ENCODE measurements at places on chromosomes 11 and 22.

- DNase-seq: no peak
Observed at GRCh38 chr11:104633226-104633625, 265.0 kb downstream of the CASP12 start.

GRCh38 chr11:3616721-3617460, 24.9 kb downstream of the ART5 start:
- DNase-seq: no peak

- DNase-seq: no peak
Observed at GRCh38 chr11:57566905-57567514, 462 bp downstream of the UBE2L6 start.

DNA sequence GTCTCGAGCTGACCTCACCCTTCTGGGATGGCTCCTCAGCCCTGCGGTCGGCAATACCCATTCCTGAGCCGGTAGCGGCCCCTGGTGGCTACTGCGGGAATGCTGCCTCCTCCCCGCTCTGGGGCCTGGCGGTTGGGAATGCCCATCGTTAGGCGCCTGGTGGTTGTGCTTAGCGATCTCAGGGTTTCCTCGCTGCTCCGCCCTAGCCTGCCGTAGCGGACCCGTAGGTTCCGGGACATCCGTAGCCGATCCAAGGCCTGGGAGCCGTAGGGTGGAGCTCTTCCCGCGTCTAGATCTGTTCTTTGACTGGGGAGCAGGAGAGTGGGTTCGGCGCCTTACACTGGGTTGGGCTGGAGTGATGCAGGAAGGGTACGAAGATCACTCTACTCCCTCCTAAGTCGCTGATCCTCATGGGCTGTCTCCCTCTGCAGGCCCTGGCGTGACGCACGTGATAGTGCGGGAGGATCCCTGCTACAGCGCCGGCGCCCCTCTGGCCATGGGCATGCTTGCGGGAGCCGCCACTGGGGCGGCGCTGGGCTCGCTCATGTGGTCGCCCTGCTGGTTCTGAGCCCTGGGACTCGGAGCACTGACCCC, 14.8 kb downstream of the PLEKHB1 start:
- peak; percentile 75 for DNase-seq

GRCh38 chr11:129699711-129700304, 115.8 kb upstream of the TMEM45B start:
- no peak for DNase-seq

DNA sequence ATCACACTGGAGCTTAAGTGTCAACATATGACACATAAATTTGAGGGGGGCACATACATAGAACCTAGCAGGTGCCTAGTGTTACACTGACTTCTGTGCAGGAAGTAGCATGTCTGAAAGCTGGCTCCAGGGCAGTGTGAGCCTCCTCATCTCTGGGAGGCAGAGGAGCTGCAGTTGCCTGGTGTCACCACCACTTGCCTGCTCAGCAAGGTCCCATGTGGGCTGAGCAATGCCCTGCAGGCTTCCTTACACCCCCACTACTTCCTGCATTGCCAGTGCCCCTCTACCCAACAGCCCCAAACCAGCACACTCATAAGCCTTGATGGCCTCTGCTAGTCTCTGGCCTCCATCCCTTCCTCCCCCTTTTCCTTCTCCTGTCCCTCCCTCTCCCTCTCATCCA, 165.8 kb downstream of the BUD13 start:
- DNase-seq: no peak

DNA sequence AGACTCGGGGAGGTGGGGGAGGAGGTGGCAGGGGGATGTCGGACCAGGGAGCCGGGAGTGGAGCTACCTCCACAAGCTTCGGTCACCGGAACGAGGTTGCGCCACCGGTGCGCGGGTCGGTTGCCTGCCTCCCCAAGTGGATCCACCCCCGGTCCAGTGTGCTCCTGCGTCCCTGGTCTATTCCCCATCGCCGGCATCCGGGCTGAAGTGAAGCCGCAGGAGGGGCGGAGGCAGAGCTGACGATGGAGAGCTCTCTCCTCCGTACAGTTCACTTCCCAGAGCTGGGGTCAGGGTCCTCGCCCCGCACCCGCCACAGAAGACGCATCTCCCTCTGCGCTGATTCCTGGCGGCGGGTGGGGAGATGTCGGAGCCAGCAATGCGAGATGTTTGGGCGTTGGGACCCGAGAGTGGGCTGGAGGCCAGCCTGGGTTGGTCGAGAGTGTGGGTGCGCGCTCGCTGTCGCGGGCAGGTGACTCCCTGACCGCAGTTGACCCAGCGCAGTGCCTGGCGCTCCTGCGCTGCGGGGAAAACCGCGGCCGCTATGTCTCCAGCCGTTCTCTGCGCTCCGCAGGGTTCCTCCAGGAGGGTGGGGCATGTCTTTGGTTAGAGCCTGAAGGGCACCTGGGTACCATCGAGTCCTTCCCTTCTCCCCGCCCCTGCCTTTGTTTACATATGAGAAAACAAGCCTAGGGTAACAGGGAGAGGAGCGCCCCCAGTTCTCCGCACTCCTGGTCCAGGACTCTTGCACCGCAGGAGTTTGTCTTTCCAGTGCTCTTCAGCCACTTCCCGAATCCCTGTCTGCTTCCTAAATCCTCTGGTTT, 1.7 kb downstream of the C11orf96 start:
- no peak for DNase-seq

- DNase-seq: no peak
Observed at GRCh38 chr11:134063991-134064747, 4.7 kb upstream of the JAM3 start.

DNA sequence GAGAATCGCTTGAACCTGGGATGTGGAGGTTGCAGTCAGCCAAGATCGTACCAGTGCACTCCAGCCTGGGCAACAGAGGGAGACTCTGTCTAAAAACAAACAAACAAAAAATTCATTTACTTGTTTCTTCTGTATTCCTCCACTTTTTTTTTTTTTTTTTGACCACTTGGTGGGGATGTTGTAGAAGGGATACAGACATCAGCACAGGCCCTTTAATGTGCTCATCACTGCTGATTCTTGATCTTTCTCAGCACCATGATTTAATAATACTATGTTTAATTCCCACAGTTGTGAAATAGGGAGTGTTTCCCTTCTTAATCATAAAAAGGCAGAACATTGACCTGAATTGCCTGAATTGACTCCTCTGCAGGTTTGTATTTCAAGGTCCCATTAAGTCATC, 4.5 kb downstream of the TTC9C start:
- no peak for DNase-seq

DNA sequence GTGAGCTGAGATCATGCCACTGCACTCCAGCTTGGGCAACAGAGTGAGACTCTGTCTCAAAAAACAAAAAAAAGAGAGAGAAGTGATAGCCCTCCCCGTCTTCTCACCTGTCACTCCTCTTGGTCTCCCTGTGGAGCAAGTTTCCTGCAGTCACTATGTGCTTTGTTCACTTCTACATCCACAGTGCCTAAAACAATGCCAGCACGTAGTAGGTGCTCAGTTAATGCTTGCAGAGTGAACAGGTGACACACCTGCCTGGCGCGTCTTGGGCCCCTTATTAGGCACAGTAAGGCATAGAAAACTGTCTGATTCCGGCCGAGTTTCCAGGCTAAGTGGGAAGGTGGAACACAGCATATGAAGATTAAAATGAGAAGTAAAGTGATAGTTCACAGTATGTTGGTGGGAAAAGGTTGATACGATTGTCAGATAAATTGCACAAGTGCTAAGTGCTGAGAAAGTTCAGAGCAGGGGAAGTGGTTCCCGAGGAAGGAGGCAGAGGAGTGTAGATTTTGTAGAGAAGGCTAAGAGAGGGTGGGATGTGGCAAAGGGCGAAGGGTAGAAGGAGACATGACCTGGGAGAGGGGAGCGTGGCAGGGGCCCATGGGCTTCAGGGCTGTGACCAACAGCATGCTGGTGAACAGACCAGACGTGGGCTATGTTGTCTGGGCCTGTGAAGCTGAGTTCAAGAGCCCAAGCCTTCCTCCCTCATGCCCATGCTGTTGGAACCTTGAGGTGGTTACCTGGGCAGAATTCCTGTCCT, 41.9 kb downstream of the BCR start:
- no peak for DNase-seq

DNA sequence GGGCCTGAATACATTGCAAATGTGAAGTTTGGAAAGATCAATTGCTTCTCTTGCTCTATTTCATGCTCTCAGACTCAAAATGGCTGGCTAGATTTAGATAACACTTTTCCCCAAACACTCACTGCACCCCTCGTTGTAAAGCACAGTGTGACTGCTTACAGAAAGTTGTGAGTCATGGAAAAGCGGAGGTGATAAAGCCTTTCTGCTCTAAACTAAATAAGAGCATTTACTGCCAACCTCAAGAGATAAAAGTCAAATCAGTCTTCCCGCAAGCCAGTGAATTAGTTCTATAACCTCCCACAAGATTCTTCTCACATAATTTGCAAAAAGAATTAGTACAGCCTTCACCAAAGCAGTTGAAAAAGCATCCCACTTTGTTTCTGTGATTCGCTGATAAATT, 168.7 kb downstream of the WT1 start:
- no peak for DNase-seq

- DNase-seq: no peak
Observed at GRCh38 chr11:127013550-127013949, 13.0 kb upstream of the KIRREL3 start.

DNA sequence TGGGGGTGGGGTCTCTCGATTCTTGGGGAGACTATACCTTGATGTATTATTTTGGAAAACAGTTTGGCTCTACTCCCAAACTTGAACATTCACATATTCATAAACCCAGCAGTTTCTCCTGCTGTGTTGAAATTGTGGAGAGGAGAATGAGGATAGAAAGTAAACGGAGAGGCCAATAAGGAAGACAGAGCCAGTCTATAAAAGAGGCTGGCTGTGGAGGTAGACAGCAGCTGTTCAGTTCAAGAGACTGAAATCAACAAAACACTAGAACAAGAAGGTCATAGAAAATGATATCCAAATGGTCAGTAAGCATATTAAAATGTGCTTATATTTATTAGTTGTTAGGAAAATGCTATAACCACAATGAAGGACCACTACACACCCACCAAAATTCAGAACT, 1.9 kb upstream of the MOGAT2 start:
- no peak for DNase-seq

GRCh38 chr11:9533736-9534473, 39.6 kb upstream of the WEE1 start:
- DNase-seq: no peak

DNA sequence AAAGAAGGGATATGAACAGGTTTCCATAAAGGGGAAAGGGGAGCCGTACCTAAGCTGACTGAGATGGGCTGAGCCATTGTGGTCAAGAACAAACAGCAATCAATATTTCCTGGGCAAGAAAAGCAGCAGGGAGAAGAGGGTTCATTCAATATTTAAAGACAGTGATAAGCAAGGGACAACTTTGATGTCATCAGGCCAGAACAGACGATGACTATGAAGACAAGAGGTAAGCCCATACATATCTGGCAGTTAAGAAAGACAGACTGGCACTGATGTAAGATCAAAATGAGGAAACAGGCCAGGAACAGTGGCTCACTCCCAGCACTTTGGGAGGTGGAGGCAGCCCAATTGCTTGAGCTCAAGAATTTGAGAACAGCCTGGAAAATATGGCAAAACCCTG, 2.4 kb downstream of the OR5A2 start:
- DNase-seq: no peak

GRCh38 chr11:86097980-86098379, 29.1 kb upstream of the PICALM start:
- DNase-seq: no peak

- no peak for DNase-seq
Observed at GRCh38 chr11:96960476-96960875, 570.7 kb downstream of the JRKL start.

DNA sequence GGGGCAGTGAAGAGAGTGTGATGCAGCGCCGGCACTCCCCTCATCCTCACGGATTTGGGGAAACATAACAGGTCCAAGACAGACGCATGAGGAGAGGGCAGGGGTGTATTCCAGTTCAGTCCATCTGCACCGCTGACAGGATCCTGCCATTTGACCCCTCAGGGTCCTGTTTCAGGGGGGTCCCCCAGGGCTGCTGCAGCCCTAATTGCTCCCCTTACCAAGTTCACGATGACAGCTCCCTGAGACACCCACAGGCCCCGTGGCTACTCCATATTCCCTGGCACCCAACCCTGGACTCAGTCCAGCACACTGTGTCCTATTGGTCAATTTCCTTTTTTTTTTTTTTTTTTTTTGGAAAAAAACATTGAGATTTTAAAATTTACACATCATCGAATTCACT, 41.5 kb downstream of the SHANK2 start:
- DNase-seq: no peak

- no peak for DNase-seq
Observed at GRCh38 chr11:73614591-73614990, 16.7 kb upstream of the FAM168A start.

DNA sequence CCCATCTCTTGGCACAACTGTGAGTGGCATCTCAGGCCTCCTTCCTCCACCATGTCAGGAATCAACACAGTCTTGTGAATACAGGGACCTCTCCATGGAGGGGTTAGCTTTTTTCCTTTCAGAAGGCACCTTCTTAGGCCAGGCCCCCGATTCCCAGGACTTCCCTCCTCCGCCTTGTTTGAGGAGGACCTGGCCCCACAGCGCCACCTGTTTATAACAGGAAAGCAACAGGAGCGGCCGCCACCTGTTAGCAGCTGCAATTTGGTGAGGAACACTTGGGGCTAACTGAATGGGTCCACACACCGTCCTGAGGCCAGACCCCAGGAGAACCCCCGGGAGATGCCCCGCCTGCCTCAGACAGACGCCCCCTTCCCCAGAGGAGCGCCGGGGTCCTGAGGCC, 3.8 kb upstream of the PKP3 start:
- no peak for DNase-seq

DNA sequence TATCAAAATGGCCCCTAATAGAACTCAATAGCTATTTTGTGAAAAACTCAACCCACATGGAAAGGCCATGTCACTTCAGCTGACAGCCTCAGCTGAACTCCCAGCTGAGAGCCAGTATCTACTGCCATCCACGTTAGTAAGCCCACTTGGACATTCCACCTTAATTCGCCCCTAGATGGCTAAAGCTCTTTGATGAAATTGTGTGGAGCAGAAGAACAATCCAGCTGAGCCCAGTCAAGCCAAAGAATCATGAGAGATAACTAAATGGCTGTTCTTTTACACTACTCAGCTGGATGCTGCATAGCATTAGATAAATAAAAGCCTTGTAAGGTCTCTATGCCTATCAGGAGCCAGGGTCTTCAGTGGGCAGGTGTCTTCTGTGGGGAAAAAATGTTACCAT, 396.8 kb downstream of the AASDHPPT start:
- no peak for DNase-seq

GRCh38 chr22:50014655-50015401, 2.3 kb upstream of the IL17REL start:
- no peak for DNase-seq

Data from activated CD8-positive, alpha-beta memory T cell treated with anti-CD3 and anti-CD28 coated beads for 1 hour (primary cell).